ENCODE measurements at places on chromosomes 11 and 22. TPM values are rescaled to one million over a fixed set of nuclear protein-coding genes. Genes with fewer than 3 reads are reported as not detected.

DNA sequence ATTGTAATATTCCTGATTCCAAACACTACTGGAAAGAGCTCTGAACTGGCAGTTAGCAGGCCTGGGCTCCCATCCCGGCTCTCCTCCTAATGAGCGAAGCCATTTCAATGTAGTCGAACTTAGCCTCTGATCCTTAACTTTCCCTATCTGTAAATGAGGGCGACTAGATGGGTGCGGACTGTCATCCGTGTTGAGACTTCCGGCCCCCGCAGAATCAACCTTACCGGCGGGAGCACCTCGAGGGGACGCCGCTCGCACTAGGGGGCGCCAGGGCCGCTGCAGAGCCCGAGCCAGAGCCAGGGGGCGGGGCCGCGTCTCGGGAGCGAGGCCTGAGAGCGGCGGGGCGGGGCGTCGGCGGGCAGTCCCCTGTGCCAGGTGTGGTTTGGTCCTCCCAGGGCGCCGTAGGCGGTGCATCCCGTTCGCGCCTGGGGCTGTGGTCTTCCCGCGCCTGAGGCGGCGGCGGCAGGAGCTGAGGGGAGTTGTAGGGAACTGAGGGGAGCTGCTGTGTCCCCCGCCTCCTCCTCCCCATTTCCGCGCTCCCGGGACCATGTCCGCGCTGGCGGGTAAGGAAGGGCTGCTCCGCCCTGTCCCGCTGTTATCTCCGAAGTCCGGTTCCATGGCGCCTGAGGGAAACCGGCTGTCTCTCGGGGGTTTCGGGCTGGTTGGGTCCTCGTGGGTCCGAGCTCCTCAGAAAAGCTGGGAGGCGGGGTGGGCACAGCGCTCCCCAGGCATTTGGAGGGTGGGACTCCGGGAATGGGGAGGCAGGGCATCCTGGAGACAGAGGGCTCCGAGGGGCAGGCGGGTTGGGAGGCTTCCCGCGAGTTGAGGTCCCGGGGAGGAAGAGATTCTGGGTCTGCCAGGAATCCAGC lies at the start of gene LIMK2:
LIMK2 (plus strand) TSS at position 437 of the 869 bp plus-strand sequence; CDS start at position 548, 111 bp downstream.
- H3K27ac ChIP-seq: peak within 1 kb of the TSS; percentile 79
- H3K27me3 ChIP-seq: no peaks in the 10 kb centered on the region
- DNase-seq: peak; percentile 98
- H3K4me1 ChIP-seq: peaks cover 26% of the 10 kb centered on the region

DNA sequence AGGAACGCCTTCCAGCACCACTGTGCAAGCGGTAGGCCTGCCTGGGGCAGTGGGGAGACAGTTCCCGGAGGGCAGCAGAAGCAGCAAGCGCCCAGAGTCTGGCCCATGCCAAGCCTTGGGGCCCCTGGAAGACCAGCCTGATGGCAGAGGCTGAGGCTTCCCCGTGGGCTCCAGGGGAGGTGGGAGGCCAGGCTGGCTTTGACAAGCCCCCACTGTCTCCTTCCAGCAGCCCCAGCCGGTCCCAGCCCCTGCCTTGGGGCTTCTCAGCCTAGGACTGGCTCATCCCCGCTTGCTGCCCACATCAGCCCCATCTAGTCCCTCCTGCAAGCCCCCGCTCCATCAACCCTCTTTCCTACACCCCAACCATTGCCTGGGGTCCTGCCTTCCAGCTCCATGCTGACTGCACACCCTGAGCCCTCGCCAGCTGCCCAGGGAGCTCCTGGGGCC lies 46.7 kb downstream of the IGF2 start:
- peaks cover 17% of the 10 kb centered on the region for H3K27me3 ChIP-seq
- no peak overlapping the region for H3K27ac ChIP-seq
- no peak overlapping the region for H3K4me3 ChIP-seq
- DNase-seq: no peak
- H3K36me3 ChIP-seq: no peaks in the 10 kb centered on the region
- H3K4me1 ChIP-seq: no peaks in the 10 kb centered on the region

- no peak overlapping the region for H3K4me3 ChIP-seq
- DNase-seq: no peak
- no peak overlapping the region for H3K27ac ChIP-seq
- H3K36me3 ChIP-seq: peaks cover 10% of the 10 kb centered on the region
Observed at GRCh38 chr22:40042312-40042711, 47.6 kb downstream of the FAM83F start.

DNA sequence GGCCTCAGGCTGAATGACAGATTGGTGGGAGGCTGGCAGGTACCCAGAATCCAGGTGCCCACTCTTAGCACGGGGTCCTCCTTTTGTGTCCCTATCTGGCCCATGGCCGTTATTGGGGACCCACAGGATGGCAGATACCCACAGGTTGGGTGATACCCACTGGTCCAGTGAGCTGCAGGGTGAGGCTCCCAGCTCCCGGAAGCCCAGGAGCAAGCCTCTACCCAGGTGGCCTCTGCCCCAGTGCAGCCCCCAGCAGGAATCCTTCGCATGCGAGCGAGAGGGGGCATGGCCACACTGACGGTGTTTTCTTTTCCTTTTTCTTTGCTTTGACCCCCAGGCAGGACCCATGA lies 116.1 kb downstream of the PHF21B start:
- no peak overlapping the region for H3K4me3 ChIP-seq
- no peaks in the 10 kb centered on the region for H3K27me3 ChIP-seq
- H3K4me1 ChIP-seq: no peaks in the 10 kb centered on the region
- no peak for DNase-seq
- H3K36me3 ChIP-seq: no peaks in the 10 kb centered on the region

DNA sequence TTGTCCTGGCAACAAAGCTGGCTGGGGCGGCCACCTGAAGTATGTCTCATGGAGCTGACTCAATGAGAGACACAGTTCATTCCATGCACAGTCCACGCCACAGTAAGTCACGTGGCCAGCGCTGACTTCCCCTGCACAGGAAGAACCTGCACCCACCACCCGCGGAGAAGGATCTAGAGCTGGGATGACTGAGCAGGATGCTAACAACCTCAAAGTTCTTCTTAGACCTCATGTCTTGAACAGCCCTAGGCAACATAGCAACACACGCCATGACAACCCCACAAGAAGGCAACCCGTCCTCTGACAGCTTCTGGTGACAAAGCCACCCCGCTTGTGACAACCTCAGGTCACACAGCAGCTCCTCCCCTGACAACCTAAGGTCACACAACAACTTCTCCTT lies 76.9 kb upstream of the B3GAT1 start:
- H3K4me1 ChIP-seq: no peaks in the 10 kb centered on the region
- no peak overlapping the region for H3K4me3 ChIP-seq
- no peaks in the 10 kb centered on the region for H3K27me3 ChIP-seq

- no peaks in the 10 kb centered on the region for H3K36me3 ChIP-seq
- no peak for DNase-seq
- H3K4me3 ChIP-seq: no peak overlapping the region
- H3K27ac ChIP-seq: no peak overlapping the region
Observed at GRCh38 chr11:99098258-99098657, 77.5 kb downstream of the CNTN5 start.

DNA sequence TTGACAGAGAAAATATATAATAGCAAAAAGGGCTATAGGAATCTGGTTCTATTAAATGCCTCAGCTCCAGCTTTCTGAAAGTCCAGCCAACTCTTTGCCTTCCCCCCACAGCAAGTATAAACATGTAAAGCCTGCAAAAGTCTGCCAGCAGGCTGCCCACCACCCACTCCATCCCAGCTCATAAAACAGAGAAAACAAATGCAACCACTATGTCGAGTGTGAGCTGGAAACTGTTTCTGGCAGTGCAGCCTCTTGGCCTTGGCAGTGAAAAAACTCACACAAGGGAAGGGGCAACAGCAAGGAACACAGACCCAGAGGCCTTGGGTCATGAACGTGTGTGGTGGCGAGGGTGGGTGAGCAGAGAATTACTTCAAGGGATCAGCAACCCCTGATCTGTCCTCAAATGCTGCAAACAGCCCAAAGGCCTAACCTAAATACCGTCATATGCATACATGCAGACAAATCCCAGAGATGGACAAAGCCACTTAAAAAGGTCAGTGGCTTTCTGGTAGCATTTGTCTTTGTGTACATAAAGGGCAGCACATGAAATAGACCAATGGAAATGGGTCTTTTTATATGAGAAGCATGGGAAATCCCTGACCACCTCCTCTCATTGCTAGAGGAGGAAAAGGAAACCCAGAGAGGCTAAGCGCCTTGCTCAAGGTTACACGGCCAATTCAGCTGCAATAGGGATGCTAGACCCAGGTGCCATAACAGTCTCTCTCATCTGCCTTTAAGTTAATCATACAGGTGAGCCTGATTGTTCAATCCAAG lies 74.8 kb downstream of the NAT10 start:
- no peak overlapping the region for H3K27ac ChIP-seq
- H3K4me3 ChIP-seq: no peak overlapping the region
- no peaks in the 10 kb centered on the region for H3K27me3 ChIP-seq
- H3K4me1 ChIP-seq: peaks cover 49% of the 10 kb centered on the region

DNA sequence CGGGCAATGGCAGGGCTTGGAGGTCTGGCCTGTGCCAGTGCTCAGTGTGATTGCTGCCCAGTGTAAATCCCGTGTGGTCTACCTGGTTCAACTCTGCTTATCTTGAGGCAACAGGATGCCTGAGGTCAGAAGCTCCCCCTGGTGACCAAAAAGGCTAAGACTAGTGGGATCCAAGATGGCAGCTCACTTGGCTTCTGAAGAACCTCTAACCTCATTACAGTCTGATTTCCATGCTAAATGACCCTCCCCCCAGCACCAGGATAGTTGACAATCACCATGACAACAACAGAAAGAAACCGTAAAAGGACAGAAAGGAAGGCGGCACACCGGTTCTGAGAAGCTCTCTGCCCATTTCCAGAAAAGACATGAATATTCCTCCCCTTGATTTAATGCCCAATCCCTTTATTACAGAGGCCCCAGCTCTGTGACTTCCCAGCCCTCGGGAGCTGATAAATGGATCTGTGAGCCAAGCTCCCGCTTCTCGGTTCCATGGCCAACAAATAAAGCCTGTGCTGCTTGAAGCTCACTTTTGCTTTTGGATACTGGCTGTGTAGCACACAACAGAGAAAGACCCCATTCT lies 398.4 kb downstream of the CTTN start:
- no peak overlapping the region for H3K27ac ChIP-seq
- H3K4me3 ChIP-seq: no peak overlapping the region
- no peaks in the 10 kb centered on the region for H3K36me3 ChIP-seq

The DEUP1 gene
- not detected for total RNA-seq

The SLC22A8 gene
- not detected for total RNA-seq
